Neural progenitor cell (in vitro differentiated cells): ENCODE measurements at places on chromosomes 16 and 17. TPM values are rescaled to one million over a fixed set of nuclear protein-coding genes. Genes with fewer than 3 reads are reported as not detected.

MTSS2 gene
- 6.2 and 22.1 TPM in 2 replicates for total RNA-seq

- DNase-seq: no peak
- no peak overlapping the region for H3K27ac ChIP-seq
- H3K27me3 ChIP-seq: no peaks in the 10 kb centered on the region
- H3K36me3 ChIP-seq: no peaks in the 10 kb centered on the region
These were observed 188.7 kb upstream of the GSE1 start for GRCh38 chr16:85424260-85425073.

- H3K4me1 ChIP-seq: no peaks in the 10 kb centered on the region
- no peak overlapping the region for H3K4me3 ChIP-seq
- peaks cover 5% of the 10 kb centered on the region for H3K36me3 ChIP-seq
- no peak overlapping the region for H3K27ac ChIP-seq
- H3K27me3 ChIP-seq: no peaks in the 10 kb centered on the region
These were observed 501.1 kb upstream of the KIF2B start for GRCh38 chr17:53321651-53322050.

GRCh38 chr17:33873201-33873617, 381.9 kb upstream of the CCL2 start:
- no peaks in the 10 kb centered on the region for H3K4me1 ChIP-seq
- H3K36me3 ChIP-seq: no peaks in the 10 kb centered on the region
- no peak overlapping the region for H3K4me3 ChIP-seq

GRCh38 chr16:19481296-19481695, 40.6 kb downstream of the GDE1 start:
- H3K27me3 ChIP-seq: no peaks in the 10 kb centered on the region
- no peaks in the 10 kb centered on the region for H3K36me3 ChIP-seq
- H3K4me1 ChIP-seq: no peaks in the 10 kb centered on the region
- DNase-seq: no peak
- H3K4me3 ChIP-seq: no peak overlapping the region
